ENCODE measurements at places on chromosomes 3 and 15. TPM values are rescaled to one million over a fixed set of nuclear protein-coding genes. Genes with fewer than 3 reads are reported as not detected.

Gene HHLA2
- total RNA-seq = 0.84 TPM

Gene PLA2G4E
- total RNA-seq = not detected

Gene CLDN1
- not detected for total RNA-seq

Gene PLXNB1
- total RNA-seq = 5.0 TPM

Gene CAV3
- not detected for total RNA-seq

Gene TMC3
- not detected for total RNA-seq

Gene DOCK3
- 0.30 TPM for total RNA-seq

Gene EPHA3
- not detected for total RNA-seq

Gene GANC
- 131 TPM for total RNA-seq

Gene SSR3
- 63.1 TPM for total RNA-seq

Gene CELF6
- total RNA-seq = 5.3 TPM

DNA sequence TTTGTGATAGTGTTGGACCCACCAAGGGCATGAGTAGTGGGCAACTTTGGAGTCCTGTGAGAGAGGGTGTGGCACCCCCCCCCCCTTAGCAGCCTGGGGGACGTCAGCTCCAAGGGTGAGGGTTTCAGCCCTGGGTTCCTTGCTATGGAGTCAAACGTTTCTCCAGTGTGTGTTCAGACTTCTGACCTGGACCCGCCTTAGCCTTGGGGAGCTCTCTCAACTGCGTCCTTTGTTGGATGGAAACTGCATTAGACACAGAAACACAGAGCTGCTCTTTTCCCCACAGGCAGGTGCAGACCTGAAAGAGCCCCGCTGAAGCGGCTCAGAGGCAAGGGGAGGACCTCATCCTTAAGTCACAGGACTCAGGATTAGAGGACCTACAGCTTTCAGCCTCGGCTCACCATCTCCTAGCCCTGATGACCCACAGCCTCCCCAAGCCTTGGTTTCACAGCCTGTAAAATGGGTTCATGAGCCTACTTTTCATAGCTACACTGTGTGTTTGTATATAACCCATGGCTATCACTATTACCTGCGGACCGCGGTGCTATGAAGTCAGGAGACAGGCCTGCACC lies 19.9 kb downstream of the ZNF710 start:
- no peaks in the 10 kb centered on the region for H3K36me3 ChIP-seq
- no peak overlapping the region for H3K4me3 ChIP-seq
- no peak for DNase-seq
- no peak overlapping the region for H3K27ac ChIP-seq

DNA sequence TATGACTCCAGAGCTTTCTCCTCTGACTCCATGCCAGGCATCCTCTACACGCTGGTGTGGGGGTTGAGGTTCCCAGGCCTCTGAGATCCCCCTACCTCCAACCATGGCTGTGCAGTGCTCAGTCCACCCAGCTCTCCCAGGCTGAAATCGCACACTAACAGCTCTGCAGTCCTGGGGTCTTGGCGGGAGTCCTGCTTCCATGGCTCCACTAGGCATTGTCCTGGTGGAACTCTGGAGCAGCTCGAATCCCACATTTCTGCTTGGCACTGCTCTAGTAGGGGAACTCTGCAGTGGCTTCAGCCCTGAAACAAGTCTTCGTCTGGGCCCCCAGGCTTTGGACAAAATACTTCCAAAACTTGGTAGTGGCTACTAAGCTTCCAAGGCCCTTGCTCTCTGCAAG lies 50.7 kb downstream of the ROPN1B start:
- DNase-seq = no peak
- H3K4me1 ChIP-seq = no peaks in the 10 kb centered on the region
- no peak overlapping the region for H3K4me3 ChIP-seq

DNA sequence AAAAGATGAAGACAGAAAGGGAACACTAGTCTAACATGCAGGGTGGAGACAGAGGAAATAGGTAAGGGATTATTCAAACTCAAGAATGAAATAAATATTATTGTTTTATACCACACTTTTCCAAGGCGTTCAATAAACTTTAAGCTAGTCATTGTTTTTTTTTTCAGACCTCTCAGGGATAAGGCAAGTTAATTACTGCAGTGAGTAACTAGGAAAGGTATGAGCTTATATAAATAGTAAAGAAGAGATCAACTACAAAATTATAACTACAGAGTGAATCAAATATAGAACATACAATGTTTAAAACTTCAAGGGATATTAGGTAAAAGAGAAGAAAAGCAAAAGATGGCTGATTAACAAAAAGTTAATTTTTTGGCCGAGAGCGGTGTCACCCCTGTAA lies 31.5 kb upstream of the XXYLT1 start:
- no peaks in the 10 kb centered on the region for H3K4me1 ChIP-seq
- H3K27me3 ChIP-seq = no peaks in the 10 kb centered on the region
- DNase-seq = no peak
- no peak overlapping the region for H3K4me3 ChIP-seq
- no peak overlapping the region for H3K27ac ChIP-seq

- H3K4me3 ChIP-seq = no peak overlapping the region
- H3K27me3 ChIP-seq = peaks cover 5% of the 10 kb centered on the region
- DNase-seq = no peak
Measured at GRCh38 chr15:85837881-85838280, 43.2 kb upstream of the KLHL25 start.

- no peak for DNase-seq
- H3K4me1 ChIP-seq = no peaks in the 10 kb centered on the region
Measured at GRCh38 chr3:11610044-11610671, 33.6 kb downstream of the VGLL4 start.

GRCh38 chr3:179842061-179842460 lies 189.2 kb downstream of the USP13 start:
- H3K27me3 ChIP-seq = peaks cover 2% of the 10 kb centered on the region
- no peak overlapping the region for H3K27ac ChIP-seq
- no peaks in the 10 kb centered on the region for H3K36me3 ChIP-seq
- no peaks in the 10 kb centered on the region for H3K4me1 ChIP-seq
- H3K4me3 ChIP-seq = no peak overlapping the region

DNA sequence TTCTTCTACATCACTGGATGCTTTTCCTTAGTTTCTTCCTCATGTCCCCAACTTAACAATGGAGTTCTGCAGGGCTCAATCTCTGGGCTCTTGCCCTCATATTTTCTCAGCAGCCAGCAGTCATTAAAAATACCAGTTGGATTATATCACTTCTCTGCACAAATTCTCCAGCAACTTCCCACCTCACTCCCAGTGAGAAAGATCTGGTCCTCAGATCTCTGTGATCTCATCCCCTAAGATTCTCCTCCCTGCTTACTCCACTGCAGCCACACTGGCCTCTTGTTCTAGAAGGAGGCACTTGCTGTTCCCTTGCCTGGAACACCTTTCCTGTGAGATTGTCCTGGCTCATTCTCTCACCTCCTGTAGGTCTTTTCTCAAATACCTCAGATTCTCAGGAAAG lies 6.1 kb downstream of the ERICH6 start:
- DNase-seq = no peak
- H3K4me1 ChIP-seq = no peaks in the 10 kb centered on the region
- no peaks in the 10 kb centered on the region for H3K27me3 ChIP-seq

GRCh38 chr15:31590609-31591008 lies 264.0 kb downstream of the KLF13 start:
- H3K27ac ChIP-seq = no peak overlapping the region
- no peak for DNase-seq
- no peaks in the 10 kb centered on the region for H3K36me3 ChIP-seq
- no peaks in the 10 kb centered on the region for H3K4me1 ChIP-seq

DNA sequence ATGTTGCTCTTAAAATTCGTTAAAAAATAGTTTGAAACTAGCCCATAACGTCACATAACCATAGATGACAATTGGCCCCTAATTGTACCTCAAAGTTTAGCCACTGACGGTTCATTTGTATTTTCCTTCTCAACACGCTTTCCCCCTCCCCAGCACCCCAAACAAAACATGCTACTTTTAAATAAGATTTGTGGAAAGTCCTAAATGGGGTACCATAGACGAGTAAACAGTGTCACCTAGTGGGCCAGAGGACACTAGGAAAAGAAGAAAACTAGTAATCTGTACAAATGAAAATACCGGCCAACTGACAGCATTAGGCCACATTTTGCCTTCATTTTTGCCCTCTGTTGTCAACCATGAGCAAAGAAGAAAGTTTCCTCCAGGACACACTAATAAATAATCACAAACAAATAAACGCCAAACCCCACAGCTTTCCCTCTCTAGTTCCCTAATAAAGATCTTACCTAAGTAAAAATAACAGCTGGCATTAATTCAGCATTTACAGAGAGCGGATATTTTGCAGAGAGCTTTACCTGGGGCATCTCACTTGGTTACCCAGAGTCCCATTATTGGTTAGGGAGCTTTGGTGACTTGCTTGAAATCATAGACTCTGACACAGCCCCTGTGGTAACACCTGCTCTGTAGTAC lies 175.1 kb upstream of the ATP11B start:
- no peaks in the 10 kb centered on the region for H3K27me3 ChIP-seq
- H3K4me1 ChIP-seq = no peaks in the 10 kb centered on the region
- no peak overlapping the region for H3K27ac ChIP-seq
- H3K36me3 ChIP-seq = no peaks in the 10 kb centered on the region
- no peak for DNase-seq
- H3K4me3 ChIP-seq = no peak overlapping the region

DNA sequence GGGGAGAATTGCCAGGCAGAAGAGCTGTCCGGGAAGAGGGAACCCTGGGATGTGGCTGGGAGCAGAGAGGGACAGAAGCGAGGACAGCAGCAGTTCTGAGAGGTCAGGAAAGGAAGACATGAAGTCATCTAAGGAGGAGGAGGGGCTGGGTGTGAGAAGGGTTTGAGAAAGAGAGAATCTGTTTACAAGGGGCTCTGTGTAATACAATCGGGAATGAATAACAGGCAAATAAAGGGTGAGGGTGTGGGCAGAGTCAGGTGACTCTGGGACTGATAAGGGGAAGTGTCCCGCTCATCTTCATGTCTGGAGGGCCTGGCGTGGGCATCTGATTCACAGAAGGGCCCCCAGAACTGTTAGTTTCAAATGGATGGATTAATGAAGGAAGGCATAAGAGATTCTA lies 191.3 kb downstream of the XXYLT1 start:
- no peak for DNase-seq
- H3K4me1 ChIP-seq = peaks cover 42% of the 10 kb centered on the region
- H3K27me3 ChIP-seq = no peaks in the 10 kb centered on the region
- no peaks in the 10 kb centered on the region for H3K36me3 ChIP-seq

DNA sequence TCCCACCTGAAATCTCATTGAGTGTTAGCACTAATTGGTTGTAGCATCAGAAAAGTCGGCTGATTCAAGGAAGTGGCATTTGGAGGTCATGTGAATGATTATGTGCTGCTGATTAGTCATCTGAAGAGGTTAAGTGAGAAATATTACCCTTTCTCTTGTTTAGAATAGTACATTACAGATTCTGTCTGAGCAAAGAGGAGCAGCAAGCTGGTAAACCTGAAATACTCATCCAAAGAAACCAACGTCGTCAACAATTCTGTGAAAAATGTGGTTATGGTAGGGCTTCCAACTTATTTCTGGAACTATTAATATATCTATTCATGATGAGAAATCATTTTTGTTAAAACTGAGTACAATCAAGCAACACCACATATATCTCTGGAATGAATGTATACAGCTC lies 1024.9 kb downstream of the TUSC7 start:
- DNase-seq = no peak
- no peaks in the 10 kb centered on the region for H3K27me3 ChIP-seq
- no peaks in the 10 kb centered on the region for H3K36me3 ChIP-seq

- no peak overlapping the region for H3K4me3 ChIP-seq
- H3K27me3 ChIP-seq = peaks cover 10% of the 10 kb centered on the region
- H3K27ac ChIP-seq = no peak overlapping the region
- H3K4me1 ChIP-seq = peaks cover 10% of the 10 kb centered on the region
- peak; percentile 62 for DNase-seq
- H3K36me3 ChIP-seq = no peaks in the 10 kb centered on the region
Measured at GRCh38 chr15:68252925-68253534, 23.5 kb upstream of the CLN6 start.

DNA sequence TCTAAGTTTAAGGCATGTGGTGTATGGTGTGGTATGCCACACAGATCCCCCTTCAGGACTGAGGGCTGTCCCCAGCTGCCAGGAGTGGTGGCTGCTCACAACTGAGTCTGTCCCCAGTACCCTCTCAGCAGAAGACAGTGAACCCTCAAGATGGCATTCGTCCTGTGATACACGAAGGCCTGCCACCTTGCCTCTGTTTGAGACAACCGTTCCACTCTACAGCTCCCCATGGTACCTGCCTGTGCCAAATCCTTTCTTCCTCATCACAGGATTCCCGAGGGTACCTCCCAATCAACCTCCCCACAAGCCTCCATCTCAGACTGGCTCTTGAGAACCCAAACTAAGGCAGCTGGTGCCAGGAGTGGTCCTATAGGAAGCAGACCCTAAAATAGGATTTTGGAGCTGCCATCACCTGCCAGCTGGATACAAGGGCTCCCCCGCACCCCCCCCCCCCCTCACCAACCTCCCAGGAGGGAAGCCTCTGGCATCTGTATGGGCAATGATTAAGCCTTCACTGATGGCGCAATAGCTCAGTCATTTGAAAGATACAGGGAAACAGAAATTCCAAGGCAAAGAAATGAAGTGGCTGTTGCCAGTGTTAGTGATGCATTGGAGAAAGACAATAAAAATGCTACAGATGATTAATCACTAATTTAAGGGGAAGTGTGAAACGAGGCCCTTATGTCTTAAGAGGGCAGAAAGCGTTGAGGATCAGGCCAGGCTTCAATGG lies 230.0 kb upstream of the LYSMD4 start:
- no peak for DNase-seq
- no peaks in the 10 kb centered on the region for H3K36me3 ChIP-seq
- no peak overlapping the region for H3K4me3 ChIP-seq
- no peaks in the 10 kb centered on the region for H3K4me1 ChIP-seq

DNA sequence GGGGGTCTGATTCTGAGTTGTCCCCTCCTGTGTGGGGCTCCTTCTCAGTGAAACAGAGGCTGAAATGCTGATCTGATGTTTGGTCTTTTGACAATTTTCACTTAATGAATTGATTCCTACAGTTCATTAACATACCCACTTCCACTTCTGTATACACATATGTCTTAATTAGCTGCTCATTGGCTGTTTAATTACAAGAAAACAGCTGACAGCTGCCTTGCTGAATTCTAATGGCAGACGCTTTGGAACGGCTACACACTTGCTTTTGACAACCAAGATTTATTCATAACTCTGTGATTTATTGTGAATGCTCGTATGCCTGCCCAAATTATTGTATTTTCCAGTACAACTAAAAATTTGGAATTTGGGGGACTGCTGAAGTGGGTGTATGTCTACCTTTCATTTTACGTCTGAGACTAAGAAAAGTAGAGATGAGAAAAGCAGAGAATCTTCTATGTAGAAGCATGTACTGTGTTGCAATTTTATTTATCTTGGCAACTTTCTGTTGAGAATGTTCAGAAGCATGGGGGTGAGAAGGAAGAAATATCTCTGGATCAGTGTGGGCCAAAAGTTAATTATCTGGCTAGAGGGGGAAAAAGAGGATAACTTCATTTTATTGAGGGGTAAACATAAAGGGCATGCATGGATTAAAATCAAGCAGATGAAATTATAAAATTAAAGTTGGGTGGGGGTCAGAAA lies 46.5 kb upstream of the ICE2 start:
- H3K36me3 ChIP-seq = no peaks in the 10 kb centered on the region
- no peak for DNase-seq
- H3K4me1 ChIP-seq = peaks cover 3% of the 10 kb centered on the region
- H3K4me3 ChIP-seq = no peak overlapping the region
- H3K27me3 ChIP-seq = no peaks in the 10 kb centered on the region
